ENCODE measurements at places on chromosomes 3 and 15. TPM values are rescaled to one million over a fixed set of nuclear protein-coding genes. Genes with fewer than 3 reads are reported as not detected.

GRCh38 chr15:58865425-58865880, 68.0 kb downstream of the SLTM start:
- peaks cover 3% of the 10 kb centered on the region for H3K27me3 ChIP-seq
- no peaks in the 10 kb centered on the region for H3K36me3 ChIP-seq
- peaks cover 6% of the 10 kb centered on the region for H3K4me1 ChIP-seq
- peak overlapping the region; percentile 32 for H3K4me3 ChIP-seq
- DNase-seq = no peak

DNA sequence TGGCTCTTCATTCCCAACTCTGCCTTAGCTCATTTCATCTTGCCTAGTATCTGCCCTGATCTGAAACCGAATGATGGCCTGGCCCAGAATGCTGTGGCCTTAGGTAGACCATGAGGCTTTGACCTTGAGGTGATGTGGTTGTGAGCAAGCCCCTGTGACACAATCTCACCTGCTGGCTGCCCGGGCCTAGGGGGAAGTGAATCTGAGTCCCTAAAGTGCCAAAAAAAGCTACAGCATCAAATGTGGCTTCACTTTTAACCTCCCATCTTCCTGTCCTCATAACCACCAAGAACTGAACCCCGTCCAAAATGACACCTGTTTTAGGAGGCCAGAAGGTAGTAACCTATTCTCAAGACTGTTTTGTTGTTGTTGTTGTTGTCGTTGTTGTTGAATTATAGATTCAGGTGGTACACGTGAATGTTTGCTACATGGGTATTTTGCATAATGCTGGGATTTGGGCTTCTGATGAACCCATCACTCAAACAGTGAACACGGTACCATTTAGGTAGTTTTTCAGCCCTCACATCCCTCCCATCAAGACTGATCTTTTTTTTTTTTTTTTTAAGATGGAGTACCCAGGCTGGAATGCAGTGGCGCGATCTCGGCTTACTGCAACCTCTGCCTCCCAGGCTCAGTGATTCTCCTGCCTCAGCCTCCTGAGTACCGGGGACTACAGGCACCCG, 54.6 kb downstream of the MCCC1 start:
- no peak for DNase-seq
- H3K4me1 ChIP-seq = no peaks in the 10 kb centered on the region
- no peaks in the 10 kb centered on the region for H3K27me3 ChIP-seq
- no peak overlapping the region for H3K27ac ChIP-seq

- peaks cover 27% of the 10 kb centered on the region for H3K4me1 ChIP-seq
- peak overlapping the region; percentile 67 for H3K4me3 ChIP-seq
- peaks cover 3% of the 10 kb centered on the region for H3K36me3 ChIP-seq
- peak overlapping the region; percentile 76 for H3K27ac ChIP-seq
Observed at GRCh38 chr3:127589600-127590281, 792 bp downstream of the TPRA1 start.

- no peaks in the 10 kb centered on the region for H3K27me3 ChIP-seq
- no peak overlapping the region for H3K4me3 ChIP-seq
- peaks cover 20% of the 10 kb centered on the region for H3K36me3 ChIP-seq
- H3K4me1 ChIP-seq = peaks cover 11% of the 10 kb centered on the region
Observed at GRCh38 chr3:38521391-38521987, 25.3 kb downstream of the EXOG start.

GRCh38 chr3:114111060-114111770, 54.7 kb downstream of the QTRT2 start:
- DNase-seq = no peak
- no peaks in the 10 kb centered on the region for H3K27me3 ChIP-seq
- no peak overlapping the region for H3K27ac ChIP-seq
- H3K4me3 ChIP-seq = no peak overlapping the region
- no peaks in the 10 kb centered on the region for H3K4me1 ChIP-seq

DNA sequence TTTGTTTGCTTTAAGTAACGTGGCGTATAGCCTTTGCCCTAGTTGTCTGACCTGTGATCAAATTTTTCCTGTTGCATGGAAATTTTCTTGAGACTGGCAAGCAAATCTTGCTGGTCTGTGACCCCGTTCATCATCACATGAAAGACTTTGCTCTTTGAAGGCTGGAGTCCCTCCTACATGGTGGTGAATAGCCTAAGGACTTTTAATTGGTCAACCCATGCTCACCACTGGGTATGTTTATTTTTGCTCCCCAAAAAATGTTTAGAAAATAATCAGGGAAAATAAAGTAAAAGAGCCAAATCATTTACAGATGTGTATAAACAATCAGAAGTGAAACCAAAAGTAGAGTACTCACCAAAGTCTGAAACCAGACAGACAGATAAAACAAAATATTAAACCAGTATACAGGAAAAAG, 1075.3 kb upstream of the ALCAM start:
- no peak for DNase-seq
- no peaks in the 10 kb centered on the region for H3K27me3 ChIP-seq
- H3K36me3 ChIP-seq = no peaks in the 10 kb centered on the region
- no peaks in the 10 kb centered on the region for H3K4me1 ChIP-seq

GRCh38 chr3:110362751-110363150, 708.9 kb upstream of the NECTIN3 start:
- no peak for DNase-seq
- H3K27me3 ChIP-seq = no peaks in the 10 kb centered on the region
- no peaks in the 10 kb centered on the region for H3K4me1 ChIP-seq
- no peak overlapping the region for H3K4me3 ChIP-seq
- H3K27ac ChIP-seq = no peak overlapping the region

DNA sequence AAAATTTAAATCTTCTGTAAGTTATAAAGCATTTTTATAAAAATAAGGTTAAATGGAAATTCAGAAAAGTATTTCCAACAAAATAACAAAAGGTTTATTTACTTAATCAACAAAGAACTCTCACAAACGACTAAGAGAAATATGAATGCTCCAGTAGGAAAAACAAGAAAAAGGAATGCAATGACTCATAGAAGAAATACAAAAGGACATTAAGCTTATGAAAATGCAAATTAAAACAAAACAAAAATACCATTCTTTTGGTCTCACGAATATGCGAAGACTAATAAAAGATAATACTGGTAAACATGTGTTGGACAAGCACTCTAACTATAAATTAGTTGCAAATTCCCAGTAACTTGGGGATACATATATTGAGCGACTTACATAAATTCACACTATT, 17.5 kb upstream of the TBC1D5 start:
- H3K27me3 ChIP-seq = no peaks in the 10 kb centered on the region
- no peak overlapping the region for H3K27ac ChIP-seq

DNA sequence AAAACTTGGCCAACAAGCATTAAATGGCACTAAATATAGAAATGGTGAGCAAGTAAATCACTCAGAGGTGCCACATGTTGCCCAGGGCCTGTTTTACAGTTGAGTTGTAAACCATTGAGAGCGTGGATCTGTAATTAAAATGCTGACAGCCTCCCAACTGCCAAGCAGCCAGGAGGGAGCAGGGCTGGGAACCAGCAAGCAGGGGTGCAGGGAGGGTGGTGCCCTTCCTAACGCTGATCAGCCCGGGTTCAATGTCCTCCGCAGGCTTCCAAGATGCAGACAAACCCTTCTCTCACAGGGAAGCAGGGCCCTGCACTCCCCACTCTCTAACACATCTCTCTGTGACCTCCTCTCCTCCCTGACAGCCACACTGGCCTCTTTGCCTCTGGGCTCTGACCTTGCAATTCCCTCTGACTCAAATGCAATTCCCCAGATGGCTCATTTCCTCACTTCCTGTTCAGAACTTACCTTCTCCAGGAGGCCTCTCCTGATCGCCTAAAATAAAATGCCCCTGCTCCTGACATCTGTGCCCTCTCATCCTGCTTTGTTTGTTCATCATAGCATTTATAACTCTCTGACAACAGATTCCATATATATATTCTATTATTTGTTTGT, 40.0 kb downstream of the WNT7A start:
- no peaks in the 10 kb centered on the region for H3K27me3 ChIP-seq
- DNase-seq = no peak
- H3K4me1 ChIP-seq = no peaks in the 10 kb centered on the region
- H3K36me3 ChIP-seq = no peaks in the 10 kb centered on the region

DNA sequence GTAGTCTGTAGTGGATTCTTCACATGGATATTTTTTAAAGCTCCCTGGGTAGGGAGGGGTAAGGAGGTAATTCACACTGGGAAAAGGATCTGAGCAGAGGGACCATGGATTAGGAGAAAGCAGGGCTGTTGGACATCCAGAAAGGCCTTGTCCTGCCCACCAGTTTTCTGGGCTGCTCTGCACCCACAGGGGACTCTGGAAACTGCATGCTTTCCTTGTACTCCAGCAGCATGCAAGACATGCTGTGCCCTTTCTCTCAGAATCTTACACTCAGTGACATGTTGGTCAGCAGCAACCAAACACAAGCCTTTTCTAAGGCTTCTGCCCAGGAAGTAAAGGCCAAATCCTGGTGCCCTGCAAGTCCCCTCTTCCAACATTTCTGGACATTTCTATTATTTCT, 2.5 kb upstream of the FBN1 start:
- H3K4me3 ChIP-seq = no peak overlapping the region
- H3K27ac ChIP-seq = no peak overlapping the region
- no peaks in the 10 kb centered on the region for H3K36me3 ChIP-seq
- H3K27me3 ChIP-seq = peaks cover 28% of the 10 kb centered on the region
- no peak for DNase-seq

GRCh38 chr3:17551895-17552294, 190.5 kb downstream of the TBC1D5 start:
- H3K4me3 ChIP-seq = no peak overlapping the region
- no peak for DNase-seq
- H3K27me3 ChIP-seq = no peaks in the 10 kb centered on the region
- H3K36me3 ChIP-seq = no peaks in the 10 kb centered on the region
- H3K4me1 ChIP-seq = no peaks in the 10 kb centered on the region

GRCh38 chr3:177724020-177724638, 526.8 kb upstream of the TBL1XR1 start:
- no peak for DNase-seq
- no peaks in the 10 kb centered on the region for H3K36me3 ChIP-seq
- no peaks in the 10 kb centered on the region for H3K27me3 ChIP-seq
- no peak overlapping the region for H3K27ac ChIP-seq
- H3K4me3 ChIP-seq = no peak overlapping the region

DNA sequence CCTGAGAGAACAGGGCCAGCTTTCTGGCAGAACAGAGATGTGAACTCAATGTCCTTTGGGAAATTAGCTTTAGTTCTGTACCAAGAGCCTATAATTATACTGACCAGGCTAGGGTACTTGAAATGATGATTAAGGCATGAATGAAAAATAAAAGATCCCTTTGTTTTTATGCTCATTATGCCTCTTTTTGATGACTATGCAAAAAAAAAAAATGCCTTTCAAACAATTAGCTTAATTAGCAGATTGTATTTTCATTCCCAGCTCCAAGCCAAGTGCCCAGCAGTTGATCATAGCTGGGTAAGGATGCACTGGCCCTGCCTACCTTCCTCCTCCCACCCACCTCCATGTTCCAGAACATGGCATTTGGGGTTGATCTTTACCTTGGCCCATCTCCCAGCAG, 56.8 kb downstream of the LYZL4 start:
- no peak overlapping the region for H3K4me3 ChIP-seq
- no peak overlapping the region for H3K27ac ChIP-seq

DNA sequence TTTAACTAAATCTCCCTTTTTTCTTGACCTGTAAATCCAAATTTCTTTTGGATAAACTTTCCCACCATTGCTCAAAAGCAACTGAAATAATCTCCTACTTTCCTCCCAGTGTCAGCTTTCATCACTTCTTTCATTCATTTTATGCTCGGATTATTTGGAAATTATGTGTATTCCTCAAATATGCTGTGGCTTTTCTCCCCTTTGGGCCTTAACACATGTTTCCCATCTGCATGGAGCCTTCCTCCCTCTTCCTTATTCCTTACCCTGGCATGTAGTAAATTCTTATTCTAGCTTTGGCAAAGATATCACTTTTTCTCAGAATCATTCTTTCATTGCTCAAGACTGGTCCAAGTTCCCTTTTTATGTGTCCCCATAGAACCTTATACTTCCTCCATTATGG, 41.8 kb upstream of the TUSC7 start:
- H3K27ac ChIP-seq = no peak overlapping the region
- H3K36me3 ChIP-seq = no peaks in the 10 kb centered on the region
- no peak overlapping the region for H3K4me3 ChIP-seq
- no peaks in the 10 kb centered on the region for H3K27me3 ChIP-seq
- no peak for DNase-seq

DNA sequence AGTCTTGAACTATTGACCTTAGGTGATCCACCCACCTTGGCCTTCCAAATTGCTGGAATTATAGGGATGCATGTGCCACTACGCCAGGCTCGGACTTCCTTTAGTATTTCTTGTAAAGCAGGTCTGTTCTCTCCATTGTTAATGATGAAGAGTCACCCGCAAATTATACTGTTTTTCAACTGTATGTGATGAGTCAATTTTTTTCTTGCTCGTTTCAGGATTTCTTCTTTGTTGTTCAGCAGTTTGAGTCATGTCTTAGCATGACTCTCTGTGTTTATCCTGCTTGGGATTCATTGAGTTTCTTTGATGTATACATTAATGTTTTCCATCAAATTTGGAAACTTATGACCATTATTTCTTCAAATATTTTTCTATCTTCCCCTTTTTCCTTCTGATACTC, 28.9 kb downstream of the GRAMD1C start:
- no peaks in the 10 kb centered on the region for H3K36me3 ChIP-seq
- H3K27me3 ChIP-seq = no peaks in the 10 kb centered on the region
- H3K4me1 ChIP-seq = no peaks in the 10 kb centered on the region
- H3K27ac ChIP-seq = no peak overlapping the region

GRCh38 chr3:174495311-174495710, 363.8 kb upstream of the NAALADL2 start:
- H3K4me3 ChIP-seq = no peak overlapping the region
- DNase-seq = no peak
- H3K4me1 ChIP-seq = no peaks in the 10 kb centered on the region
- no peak overlapping the region for H3K27ac ChIP-seq

GRCh38 chr15:33204926-33205325, 10.4 kb upstream of the FMN1 start:
- H3K27ac ChIP-seq = no peak overlapping the region
- DNase-seq = no peak
- H3K4me1 ChIP-seq = no peaks in the 10 kb centered on the region
- H3K36me3 ChIP-seq = no peaks in the 10 kb centered on the region
- no peak overlapping the region for H3K4me3 ChIP-seq
- H3K27me3 ChIP-seq = no peaks in the 10 kb centered on the region

GRCh38 chr15:69217381-69217780, 56.9 kb downstream of the GLCE start:
- no peaks in the 10 kb centered on the region for H3K27me3 ChIP-seq
- no peak for DNase-seq

DNA sequence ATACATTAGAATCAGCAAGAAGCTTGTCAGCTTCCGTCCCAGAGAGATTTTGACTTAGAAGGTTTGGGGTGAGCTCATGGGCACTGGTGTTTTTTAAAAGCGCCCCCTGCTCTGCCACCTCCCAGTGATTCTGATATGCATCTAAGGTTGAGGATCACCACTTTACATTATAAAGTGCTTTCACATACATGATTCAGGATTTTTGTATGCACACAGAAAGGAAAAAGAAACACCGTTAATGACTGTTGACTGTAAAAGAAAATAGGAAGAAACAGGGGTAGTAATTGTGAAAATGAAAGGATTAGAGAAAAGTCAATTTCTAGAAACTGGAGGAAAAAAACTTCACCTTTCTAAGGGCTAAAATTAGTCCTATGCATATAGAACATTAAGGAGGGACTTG, 104.9 kb upstream of the ZBED2 start:
- no peak overlapping the region for H3K27ac ChIP-seq
- no peak for DNase-seq
- H3K36me3 ChIP-seq = no peaks in the 10 kb centered on the region
- H3K27me3 ChIP-seq = no peaks in the 10 kb centered on the region
- no peaks in the 10 kb centered on the region for H3K4me1 ChIP-seq

The RASGRP1 gene
- total RNA-seq = 53.3 TPM

The ISY1 gene
- total RNA-seq = 32.6 TPM

The SH2D7 gene
- total RNA-seq = 0.05 TPM

The ADCY5 gene
- 0.76 TPM for total RNA-seq

The FETUB gene
- 0.09 TPM for total RNA-seq

The SKIC8 gene
- total RNA-seq = 91.1 TPM

The AGBL1 gene
- total RNA-seq = under 0.01 TPM

The FGF7 gene
- total RNA-seq = 2.1 TPM

The MUC13 gene
- total RNA-seq = 0.05 TPM

The GP5 gene
- 0.14 TPM for total RNA-seq

Data from thymus (tissue), 14 donors.